ENCODE measurements at places on chromosomes 5 and 9. TPM values are rescaled to one million over a fixed set of nuclear protein-coding genes. Genes with fewer than 3 reads are reported as not detected.

GRCh38 chr5:26641492-26641891 lies 396.9 kb downstream of the CDH9 start:
- DNase-seq, result no peak

HAVCR1 gene
- 0.25 TPM for total RNA-seq

DNA sequence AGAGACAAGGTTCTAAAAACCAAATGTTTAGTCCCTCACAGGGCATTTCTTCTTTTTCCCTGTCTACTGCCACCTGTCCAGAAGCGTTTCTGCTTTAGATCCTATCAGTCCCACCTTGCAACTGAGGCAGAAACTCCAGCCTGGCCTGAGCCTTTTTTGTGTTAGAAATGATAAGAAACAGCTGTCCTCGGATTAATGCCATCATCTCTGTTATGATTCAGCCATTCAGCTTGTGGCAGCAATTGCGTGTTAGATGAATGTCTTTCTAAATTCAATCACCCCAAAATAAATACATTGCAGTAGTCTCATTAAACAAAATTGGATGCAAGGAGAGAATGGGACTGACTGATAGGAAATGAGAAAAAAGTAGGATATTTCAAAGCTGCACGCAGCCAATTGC lies 28.3 kb upstream of the FRMPD1 start:
- DNase-seq, result no peak

- DNase-seq, result no peak
Observed at GRCh38 chr9:120916588-120916987, 10.0 kb downstream of the TRAF1 start.

CRHBP gene
- total RNA-seq, result 5.3 TPM

CCDC192 gene
- total RNA-seq, result 2.1 TPM

GRCh38 chr5:141691286-141691866 lies 9.3 kb upstream of the ARAP3 start:
- DNase-seq, result no peak

P4HA2 gene
- 66.9 TPM for total RNA-seq

- no peak for DNase-seq
Observed at GRCh38 chr9:13778631-13779030, 499.1 kb upstream of the MPDZ start.

ARL10 gene
- total RNA-seq, result 46.0 TPM

DPYSL3 gene
- total RNA-seq, result 165 TPM

IL13 gene
- 0.50 TPM for total RNA-seq

- no peak for DNase-seq
Observed at GRCh38 chr5:103847060-103847459, 284.5 kb upstream of the NUDT12 start.

- DNase-seq, result no peak
Observed at GRCh38 chr9:118129541-118129940, 425.3 kb downstream of the TLR4 start.

BTNL8 gene
- not detected for total RNA-seq

DNA sequence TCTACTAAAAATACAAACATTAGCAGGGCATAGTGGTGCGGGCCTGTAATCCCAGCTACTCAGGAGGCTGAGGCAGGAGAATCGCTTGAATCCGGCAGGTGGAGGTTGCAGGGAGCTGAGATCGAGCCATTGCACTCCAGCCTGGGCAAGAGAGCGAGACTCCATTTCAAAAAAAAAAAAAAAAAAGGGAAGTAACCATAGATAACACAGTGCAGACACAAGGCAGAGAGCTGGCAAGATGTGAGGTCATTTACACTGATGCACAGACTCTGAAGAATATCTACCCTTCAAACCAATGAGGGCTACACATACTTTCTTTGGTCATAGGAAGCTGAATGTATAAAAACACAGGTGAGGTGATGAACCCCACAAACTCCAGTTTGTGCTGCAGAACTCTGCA lies 131.9 kb downstream of the DCP2 start:
- no peak for DNase-seq

- no peak for DNase-seq
Observed at GRCh38 chr9:37471942-37472684, 6.9 kb upstream of the ZBTB5 start.

- no peak for DNase-seq
Observed at GRCh38 chr9:132163457-132163875, 1.6 kb downstream of the NTNG2 start.

IRGM gene
- total RNA-seq, result 0.24 TPM

- DNase-seq, result no peak
Observed at GRCh38 chr5:137872466-137872865, 4.8 kb downstream of the MYOT start.

GRCh38 chr5:122351416-122352157 lies 39.5 kb downstream of the SNCAIP start:
- no peak for DNase-seq

- no peak for DNase-seq
Observed at GRCh38 chr5:142772446-142773293, 2.5 kb downstream of the ARHGAP26 start.

- DNase-seq, result no peak
Observed at GRCh38 chr5:142748568-142749249, 21.5 kb upstream of the ARHGAP26 start.

DNA sequence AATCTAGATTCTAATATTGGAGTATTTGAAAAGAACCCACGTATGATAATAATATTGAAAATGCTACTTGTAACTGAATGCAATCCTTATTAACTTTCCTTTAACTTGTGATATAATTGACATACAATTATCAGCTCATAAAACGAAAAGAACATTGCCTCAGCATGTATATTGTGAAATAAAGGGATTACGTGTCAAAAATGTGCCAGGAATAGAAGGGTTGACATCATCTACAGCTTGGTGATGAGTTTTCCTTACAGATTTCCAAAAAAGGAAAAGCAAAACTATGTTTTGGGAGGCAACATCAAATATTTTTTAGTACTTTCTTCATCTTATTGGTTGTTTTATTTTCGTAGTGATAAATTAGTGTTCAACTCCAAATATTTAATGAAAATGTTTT lies 266.0 kb upstream of the PTGER4 start:
- no peak for DNase-seq

- no peak for DNase-seq
Observed at GRCh38 chr9:130689937-130690700, 3.5 kb upstream of the EXOSC2 start.

DNA sequence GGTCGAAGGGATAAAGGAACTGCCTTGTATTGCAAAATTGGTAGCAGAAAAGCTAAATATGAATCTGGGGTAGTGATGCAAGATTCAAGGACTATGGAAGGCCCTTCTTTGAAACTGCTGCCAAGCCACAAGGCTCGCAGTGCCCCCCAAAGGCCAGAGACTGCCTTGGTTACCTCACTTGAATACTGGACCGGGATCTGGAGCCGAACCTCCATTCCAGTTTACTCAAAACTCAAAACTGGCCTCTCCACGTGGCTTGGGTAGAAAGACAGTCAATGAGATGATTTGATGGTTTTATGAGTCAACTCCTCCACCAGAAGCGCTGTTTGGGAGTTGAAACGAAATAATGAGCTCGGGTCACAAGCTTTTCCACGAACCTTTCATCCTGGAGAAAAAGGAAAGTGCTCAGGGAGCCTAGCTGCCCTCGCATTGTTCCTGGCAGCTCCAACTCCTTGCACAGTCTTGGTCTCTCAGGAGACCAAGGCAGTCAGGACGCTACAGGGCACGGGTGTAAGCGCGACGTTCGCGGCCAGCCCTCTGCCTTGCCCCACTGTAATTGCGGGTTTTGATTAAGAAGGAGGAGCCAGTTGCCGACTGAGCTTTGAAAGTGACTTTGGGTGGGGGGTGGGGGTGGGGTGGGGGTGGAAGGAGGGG lies 2.8 kb downstream of the ST8SIA4 start:
- no peak for DNase-seq

DNA sequence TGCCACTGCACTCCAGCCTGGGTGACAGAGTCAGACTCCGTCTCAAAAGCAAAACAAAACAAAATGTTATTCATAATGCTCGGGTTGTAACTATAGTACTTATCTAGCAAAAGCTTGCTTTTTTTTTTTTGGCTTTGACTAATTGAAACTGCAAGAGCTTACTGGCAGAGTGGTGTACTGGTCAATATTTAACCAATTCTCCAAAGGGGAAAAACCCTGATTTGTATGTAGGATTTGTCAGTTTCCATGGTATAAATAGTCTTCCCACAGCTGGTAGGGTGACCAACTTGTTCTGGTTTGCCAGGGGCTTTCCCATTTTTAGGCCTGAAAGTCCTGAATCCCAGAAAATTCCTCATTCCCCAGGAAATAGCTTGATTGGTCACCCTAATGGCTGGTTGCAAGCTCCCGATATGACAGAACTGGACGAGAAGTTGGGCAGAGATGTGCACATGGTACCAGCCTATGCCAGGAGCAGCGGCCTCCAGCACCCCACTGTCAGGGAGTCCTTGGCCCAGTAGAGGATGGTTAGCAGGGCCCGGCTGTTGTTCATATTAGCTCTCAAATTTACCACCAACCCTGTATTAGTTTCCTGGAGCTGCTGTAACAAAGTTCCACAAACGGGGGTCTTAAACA lies 58.0 kb downstream of the FXN start:
- DNase-seq, result no peak

- DNase-seq, result no peak
Observed at GRCh38 chr5:95808013-95808685, 14.4 kb downstream of the GLRX start.

HSPA5 gene
- 253 TPM for total RNA-seq

NIM1K gene
- total RNA-seq, result 0.22 TPM

DNA sequence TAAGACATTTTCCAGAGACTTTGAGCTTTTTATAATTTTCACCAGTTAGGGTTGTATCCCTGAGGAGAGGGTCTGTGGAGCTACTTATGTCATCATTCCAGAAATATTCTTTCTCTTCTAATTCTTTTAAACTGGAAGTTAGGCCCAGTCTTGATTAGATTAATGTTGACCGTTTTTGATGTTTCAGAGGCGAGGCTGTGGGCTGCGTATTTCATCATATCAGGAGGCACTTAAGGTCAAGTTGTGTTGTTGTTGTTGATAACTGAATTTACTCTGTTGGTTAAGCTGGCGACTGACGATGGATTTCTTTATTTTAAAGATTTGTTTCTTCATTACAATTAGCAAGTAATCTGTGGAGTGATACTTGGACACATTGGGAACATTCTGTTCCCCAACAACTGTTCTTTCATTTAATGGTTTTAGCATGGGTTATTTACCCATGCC lies 20.1 kb downstream of the IPO11 start:
- DNase-seq, result no peak

DNA sequence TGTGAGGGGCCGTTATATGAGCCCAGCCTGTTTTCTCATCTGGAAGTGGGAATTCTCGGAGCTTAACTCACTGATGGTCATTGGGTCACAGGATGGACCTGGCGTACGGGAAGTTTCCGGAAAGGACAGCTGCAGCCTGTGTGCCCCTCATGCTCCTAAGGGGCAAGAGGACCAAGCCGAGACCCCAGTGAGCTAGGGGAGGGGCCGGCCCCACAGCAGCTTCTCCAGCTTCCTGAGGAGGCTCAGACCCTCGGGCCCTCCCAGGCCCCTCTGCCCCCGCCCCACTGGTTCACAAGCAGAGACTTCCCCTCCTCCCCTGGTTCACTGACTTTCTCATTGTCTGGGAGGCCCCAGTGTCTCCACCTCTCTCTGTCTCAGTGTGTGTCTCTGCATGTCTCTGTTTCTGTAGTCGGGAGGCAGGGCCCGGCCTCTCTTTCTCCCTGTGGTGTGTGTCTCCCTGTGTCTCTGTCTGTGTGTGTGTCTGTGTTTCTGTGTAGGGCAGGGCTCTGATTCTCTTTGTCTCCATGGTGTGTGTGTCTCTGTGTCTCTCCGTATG lies 32.3 kb upstream of the FIBCD1 start:
- DNase-seq, result no peak

GRCh38 chr9:72213906-72214305 lies 64.7 kb downstream of the GDA start:
- no peak for DNase-seq

GRCh38 chr9:86589730-86590129 lies 235.5 kb upstream of the TUT7 start:
- no peak for DNase-seq

GRCh38 chr9:95696701-95697100 lies 178.8 kb upstream of the ERCC6L2 start:
- no peak for DNase-seq

RNF183 gene
- total RNA-seq, result 0.53 TPM

NRG2 gene
- 2.8 TPM for total RNA-seq

GLRA1 gene
- total RNA-seq, result not detected

- DNase-seq, result no peak
Observed at GRCh38 chr9:7578951-7579350, 220.6 kb downstream of the DMAC1 start.

GRCh38 chr9:109923471-109923760 lies 143.4 kb downstream of the PALM2AKAP2 start:
- no peak for DNase-seq

DNA sequence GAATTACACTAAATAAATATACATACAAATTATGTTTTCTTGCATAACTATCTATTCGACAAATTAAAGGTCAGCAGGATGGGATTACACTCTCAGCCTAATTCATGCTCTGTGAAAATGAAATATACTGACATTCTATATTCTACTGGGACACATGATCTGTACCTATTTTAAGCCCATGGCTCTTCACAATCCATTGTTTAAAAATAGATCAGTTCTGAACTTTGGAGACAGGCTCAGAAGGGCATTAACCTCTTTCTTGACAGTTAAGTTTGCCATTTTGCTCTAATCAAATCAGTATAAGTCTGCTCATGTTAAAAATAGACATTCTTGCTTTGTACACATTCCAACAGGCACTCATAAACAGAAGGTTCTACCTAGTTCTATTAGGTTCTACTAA lies 361.2 kb downstream of the HCN1 start:
- no peak for DNase-seq

DNA sequence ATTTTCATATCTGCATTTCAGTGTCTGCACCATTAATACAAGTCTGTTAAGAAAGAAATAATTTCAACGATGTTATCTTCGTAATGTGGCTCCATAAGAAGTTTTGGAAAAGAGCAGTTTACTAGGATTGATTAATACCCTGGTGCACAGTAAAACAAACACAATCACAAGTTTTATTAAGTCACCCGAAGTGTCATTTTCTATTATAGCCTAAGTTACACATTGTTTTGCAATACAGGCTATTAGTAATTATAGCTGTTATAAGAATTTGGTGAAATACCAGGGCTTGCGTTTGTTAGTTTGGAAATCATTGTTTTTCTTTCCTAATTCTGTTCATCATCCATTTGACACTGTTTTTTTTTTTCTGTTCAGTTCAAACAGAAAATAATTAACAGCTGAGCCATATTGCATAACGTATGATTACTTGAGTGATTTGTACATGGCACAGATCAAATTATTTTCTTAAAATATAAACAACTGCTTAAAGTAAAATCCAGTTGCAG lies 30.6 kb downstream of the LVRN start:
- DNase-seq, result no peak

DNA sequence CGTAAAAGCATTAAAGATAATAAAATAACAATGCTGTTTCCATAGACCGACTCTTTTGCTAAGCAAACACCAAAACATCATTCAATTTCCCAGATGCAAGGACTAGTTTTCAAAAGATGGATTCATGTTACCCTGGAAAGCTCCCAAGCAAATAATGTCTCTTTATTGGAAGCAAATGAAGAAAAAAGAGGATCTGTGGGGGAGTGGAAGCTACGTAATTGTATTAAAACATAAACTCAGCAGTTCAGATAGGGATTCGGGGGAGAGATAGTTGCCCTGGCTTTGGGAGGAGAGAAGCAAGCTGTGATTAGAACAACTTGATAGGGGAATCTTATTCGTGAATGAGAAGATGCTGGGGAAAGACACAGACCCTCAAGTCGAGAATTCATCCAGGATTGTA lies 491.0 kb upstream of the CLINT1 start:
- no peak for DNase-seq
